ENCODE measurements at places on chromosomes 1 and 21.

DNA sequence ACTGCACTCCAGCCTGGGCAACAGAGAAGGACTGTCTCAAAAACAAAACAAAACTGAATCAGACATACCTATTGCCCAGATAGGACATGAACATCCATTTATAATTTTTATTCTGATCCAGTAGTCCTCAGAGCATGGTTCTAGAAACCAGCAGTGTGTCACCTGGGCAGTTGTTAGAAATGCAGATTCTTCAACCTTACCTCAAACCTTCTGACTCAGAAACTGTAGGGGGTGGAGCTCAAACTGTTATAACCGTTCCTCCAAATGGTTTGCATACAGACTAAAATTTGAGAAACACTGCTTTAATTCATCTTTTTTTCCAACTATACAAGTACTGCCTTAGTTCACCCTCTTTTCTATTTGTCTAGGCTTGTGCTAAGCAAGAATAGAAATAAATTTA lies 6.0 kb downstream of the NASP start:
- peak; percentile 13 for DNase-seq

- DNase-seq: no peak
Observed at GRCh38 chr1:8818325-8818775, 910 bp upstream of the RERE start.

- DNase-seq: no peak
Observed at GRCh38 chr1:37822906-37823815, 15.2 kb upstream of the YRDC start.

DNA sequence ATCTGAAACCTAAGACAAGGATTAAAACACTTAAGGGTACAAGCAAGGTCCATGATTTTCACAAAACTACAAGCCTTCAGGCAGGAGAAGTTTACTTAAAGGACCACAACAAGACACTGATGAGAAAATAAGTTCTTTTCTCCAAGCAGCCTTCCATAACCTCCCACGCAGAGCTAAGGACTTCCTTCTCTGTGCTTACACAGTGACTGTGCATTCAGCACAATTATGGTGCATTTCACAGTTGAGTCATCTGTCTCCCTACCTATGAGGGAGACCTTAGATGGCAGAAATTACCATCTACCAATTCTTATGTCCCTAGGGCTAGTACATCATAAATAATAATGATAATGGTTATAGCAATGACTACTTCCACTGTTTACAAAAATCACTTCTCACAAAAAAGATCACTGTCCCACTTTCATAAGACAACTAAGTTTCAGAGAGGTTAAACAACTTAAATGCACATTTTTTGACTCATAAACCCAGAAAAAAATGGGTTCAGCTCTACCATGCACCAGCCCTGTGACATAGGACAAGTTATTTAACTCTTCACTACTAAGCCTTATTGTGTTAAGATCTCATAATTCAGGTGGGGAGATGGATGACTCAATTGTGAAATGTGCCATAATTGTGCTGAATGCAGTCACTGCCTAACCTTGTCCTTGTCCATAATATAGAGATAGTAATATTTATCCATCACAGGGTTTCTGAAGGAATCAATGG lies 45.3 kb downstream of the TARBP1 start:
- peak; percentile 55 for DNase-seq

DNA sequence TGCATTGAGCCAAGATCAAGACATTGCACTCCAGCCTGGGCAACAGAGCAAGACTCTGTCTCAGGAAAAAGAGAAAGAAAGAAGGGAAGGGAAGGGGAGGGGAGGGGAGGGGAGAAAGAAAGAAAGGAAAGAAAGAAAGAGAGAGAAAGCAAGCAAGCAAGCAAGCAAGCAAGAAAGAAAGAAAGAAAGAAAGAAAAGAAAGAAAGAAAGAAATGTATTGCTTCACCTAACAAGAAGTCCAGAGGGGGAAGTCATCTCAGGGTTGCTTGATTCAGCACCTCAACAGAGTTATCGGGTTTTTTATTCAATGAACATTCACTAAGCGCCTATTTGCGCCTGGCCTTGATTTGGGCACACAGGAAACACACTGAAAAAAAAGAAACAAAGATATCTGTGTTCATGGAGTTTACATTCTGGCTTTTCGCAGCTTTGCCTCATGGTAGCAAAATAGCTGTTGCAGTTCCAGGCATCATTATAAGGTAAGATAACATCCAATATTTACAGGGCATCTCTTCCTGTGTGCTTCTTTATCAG lies 8.2 kb upstream of the RCSD1 start:
- no peak for DNase-seq

GRCh38 chr1:28668956-28669723 lies 556 bp downstream of the GMEB1 start:
- DNase-seq: no peak

DNA sequence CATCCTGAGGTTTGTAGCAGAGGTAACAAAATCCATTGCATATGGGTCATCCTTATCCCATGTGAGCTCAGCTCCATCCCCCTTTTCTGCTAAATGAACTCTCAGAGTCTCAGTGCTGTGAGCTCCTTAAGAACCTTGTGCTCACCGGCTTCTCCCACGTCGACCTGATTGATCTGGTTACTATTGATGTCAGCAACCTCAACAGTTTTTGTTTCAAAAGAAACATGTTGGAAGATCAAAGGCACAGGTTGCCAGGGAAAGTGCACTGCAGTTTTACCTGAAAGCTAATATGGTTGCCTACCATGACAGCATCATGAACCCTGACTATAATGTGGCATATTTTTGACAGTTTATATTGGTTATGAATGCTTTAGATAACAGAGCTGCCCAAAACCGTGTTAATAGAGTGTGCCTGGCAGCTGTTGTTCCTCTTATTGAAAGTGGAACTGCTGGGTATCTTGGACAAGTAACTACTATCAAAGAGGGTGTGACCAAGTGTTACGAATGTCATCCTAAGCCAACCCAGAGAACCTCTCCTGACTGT lies 131.4 kb downstream of the HS2ST1 start:
- no peak for DNase-seq

GRCh38 chr1:170705981-170706380 lies 42.0 kb downstream of the PRRX1 start:
- DNase-seq: no peak

DNA sequence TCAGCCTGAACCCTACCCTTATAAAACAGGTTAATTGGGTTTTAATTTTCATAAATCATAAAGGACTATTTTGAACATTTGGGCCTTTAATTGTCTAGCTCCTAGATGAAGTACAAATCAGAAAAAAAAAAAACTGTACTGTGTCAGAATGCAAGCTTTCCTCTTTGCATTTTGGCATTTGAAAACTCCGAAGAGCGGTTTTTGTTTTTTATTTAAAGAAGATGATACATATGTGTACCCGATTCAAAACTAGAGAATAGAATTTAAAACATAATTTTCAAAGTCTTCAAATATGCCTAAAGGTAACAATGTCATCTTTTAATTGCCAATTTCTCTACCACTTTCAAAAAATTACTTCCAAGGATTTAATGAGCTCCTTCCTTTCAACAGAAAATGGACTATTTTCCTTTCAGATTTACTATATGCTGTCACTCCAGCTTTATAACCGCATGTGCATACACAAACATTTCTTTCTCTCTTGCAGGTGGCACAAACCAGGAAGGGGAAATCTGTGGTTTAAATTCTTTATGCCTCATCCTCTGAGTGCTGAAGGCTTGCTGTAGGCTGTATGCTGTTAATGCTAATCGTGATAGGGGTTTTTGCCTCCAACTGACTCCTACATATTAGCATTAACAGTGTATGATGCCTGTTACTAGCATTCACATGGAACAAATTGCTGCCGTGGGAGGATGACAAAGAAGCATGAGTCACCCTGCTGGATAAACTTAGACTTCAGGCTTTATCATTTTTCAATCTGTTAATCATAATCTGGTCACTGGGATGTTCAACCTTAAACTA lies 33.7 kb downstream of the MRPL39 start:
- peak; percentile 83 for DNase-seq

DNA sequence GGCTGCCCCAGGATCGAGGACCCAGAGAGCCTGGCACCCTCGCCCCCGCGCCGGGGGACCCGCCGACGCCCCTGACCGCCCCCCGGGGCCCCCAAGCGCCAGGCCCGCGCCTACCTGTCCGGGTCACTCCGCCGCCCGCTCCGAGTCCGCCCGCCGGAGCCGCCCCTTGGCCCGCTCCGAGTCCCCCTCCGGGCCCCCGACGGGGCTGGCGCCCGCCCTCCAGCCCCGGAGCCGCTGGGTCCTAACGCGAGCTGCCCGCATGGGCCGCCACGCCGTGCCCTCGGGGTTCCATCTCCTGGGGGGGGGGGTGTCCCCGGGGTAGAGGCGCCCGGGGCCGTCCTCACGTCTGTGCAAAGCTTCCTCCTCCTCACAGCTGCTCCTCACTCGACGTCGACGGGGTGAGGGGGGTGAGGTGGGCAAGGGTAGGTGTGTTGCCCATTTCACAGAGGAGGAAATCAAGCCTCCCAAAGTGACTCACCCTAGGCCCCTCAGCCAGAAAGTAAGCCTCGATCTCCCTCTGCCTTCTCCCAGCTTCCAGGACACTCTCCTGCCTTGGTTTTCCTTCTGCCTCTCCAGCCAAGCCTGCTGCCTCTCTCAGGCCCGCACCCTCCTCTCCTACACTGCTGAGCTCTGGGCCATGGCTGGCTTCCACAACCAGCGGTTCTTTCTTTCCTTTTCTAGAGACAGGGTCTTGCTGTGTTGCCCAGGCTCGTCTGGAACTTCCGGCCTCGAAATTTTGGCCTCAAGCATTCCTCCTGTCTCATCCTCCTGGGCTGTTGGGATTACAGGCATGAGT lies at the start of gene MFAP2:
Gene MFAP2 (minus strand): TSS at position 148 of the 796 bp plus-strand sequence. CDS start 2,347 bp downstream, outside the sequence.
- no peak for DNase-seq

DNA sequence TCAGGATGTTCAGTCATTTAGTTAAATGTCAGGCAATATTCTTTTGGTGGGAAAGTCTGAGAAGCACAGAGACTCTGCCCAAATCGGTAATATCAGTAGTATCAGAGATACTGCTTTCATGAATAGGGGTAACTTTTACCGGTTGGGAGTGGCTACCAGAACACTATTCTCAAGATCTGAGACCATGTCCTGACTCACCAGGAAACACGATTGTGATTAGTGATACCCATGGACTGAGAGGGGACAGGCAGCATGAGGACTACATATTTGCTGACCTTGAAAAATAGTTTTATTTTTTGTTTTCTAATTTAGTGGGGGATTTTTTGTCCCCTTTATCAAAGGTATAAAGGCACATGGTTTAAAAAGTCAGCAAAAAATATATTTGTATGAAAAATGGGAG lies 76.0 kb upstream of the NEK2 start:
- DNase-seq: no peak

DNA sequence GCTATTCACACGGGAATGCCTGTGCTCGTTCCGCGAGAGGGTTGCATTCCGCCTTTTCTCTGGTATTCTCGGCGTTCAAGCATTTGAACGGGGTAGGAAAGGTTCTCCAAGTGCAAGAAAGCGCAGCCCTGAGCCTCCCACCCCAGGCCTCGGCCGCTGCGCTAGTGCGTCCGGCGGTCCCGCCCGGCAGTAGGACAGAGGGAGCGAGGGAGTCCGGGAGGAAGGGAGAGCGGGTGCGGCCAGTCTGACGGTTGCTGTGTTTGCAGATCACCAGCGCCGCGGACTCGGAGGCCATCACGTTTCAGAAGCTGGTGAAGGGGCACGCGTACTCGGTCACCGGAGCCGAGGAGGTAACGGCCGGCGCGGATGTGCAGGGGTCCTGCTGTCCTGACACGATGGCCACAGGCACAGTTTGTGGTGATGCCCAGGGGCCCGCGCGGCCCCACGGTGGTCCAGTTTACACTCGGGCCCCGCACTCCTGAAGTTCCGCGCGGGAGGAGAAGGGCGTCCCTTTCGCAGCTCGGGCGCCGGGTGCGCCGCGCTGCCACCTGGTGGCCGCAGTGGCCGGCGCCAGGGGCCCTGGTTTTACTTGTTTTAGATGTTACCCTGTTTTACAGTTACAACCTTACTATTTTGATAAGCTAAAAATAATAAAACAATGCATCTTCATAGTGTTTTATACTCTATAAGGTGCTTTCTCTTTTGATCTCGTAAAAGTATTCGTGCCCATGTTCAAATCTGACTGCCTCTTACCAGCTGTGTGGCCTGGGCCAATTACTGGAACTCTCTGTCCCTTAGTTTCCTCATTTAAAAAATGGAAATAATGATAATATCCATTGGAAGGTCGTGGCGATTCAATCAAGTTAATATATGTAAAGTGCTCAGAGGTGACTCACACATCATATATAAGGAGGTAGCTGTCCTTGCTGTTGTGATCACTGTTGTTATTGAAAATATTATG lies 36.7 kb downstream of the CAPN2 start:
- no peak for DNase-seq

DNA sequence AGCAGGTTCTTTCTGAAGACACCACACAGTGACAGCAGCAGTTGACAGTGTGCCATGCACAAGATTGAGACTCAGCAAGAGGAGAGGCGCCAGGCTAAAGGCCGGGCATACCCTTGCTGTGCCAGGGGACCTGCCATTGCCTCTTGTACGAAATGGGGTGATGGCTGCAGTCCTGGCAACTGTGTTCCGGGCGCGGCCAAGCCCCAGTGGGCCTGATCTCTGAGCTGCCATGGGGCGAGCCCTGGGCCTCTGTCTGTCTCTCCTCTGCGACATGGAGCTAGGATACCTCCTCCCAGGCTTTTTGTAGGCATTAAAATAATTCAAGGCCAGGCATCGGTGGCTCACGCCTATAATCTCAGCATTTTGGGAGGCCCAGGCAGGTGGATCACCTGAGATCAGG lies 9.6 kb upstream of the TRAPPC10 start:
- no peak for DNase-seq

All from epithelial cell of proximal tubule (primary cell).